ENCODE measurements at places on chromosomes 3 and 15.

GRCh38 chr3:8424281-8424680, 77.3 kb upstream of the LMCD1 start:
- DNase-seq, result no peak

- no peak for DNase-seq
Observed at GRCh38 chr15:67161412-67161811, 93.0 kb downstream of the AAGAB start.

DNA sequence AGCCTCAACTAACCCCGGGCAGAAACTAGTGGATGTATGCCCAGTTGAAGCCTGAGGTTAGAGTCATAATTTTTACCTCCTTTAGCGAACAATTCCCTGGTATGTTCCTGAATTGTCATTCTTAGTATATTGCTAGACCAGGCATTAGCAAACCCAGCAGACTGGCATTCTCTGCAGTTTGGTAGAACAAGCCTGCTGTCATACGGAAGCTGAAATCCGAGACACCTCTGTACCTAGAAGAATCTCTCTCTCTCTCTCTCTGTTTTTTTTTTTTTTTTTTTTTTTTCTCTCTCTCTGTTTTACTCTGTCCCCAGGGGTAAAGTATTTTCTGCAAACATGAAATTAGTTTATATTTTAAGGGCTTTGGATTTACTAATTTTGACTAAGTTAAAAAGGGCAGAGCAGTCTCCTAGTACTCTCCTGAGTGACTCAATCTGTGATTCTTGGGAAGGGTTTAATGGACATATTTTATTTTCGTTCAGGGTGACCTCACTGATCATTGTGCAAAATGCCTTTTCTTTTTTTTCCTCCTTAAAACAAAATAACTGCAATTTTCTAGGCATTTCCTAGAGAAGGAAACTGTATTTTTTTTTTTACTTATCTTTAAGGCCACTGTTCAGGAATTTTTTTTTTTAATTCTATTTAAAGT, 133.6 kb upstream of the ICE2 start:
- DNase-seq, result no peak

GRCh38 chr3:132753946-132754345, 31.7 kb upstream of the NPHP3 start:
- no peak for DNase-seq

DNA sequence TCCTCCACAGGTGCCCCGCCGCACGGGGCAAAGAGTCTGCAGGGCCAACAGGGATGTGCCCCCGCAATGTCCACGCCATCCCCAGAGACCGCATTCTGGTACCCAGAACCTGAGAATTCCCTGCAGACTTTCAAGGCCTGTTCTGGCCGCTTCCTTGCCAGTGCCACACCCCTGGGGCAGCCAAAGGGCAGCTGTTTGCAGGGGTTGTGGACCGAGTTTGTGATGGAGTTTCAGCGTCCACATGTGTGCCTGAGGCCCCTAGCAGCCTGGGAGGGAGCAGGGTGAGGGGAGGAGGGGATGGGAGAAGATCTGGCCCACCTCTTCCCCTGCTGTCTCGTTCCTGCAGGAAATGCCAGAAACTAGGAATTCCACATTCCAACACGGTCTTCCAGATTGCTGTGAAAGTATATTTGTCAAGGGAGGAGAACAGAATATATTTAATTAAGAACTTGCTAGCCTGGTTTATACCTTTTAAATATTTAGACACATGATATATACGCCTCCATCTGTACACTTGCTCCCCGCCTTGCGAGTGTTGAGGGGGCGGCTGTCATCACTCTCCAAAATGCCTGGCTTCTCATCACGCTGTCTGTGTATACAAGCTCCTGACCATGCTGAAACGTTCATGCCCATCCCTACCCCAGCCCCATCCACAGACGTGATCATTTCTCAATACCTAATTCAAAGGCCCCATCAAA, 31.1 kb upstream of the RASA2 start:
- no peak for DNase-seq

DNA sequence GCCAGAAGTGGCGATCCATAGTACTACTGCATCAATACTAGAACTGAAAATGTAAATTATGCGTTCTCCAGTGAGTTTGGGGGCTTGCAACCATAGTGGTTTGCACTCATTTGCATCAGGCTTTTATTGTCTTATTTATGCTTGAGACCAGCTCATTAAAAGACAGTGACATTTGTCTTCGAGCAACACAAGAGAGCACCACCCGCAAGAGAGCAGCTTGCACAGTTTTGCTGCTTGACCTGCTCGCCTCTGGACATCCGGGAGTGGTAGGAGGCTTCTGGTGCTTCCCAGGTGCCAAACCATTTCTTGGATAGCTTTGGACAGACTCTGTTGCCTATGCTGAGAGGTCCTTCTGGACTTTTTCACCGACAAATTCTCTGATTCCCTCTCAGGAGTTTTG, 294.6 kb downstream of the MEX3B start:
- DNase-seq, result no peak

- no peak for DNase-seq
Observed at GRCh38 chr3:140574375-140574774, 103.5 kb upstream of the TRIM42 start.

- DNase-seq, result no peak
Observed at GRCh38 chr15:70420948-70421482, 323.3 kb upstream of the TLE3 start.

GRCh38 chr3:101379658-101380376, 59.4 kb upstream of the IMPG2 start:
- no peak for DNase-seq

DNA sequence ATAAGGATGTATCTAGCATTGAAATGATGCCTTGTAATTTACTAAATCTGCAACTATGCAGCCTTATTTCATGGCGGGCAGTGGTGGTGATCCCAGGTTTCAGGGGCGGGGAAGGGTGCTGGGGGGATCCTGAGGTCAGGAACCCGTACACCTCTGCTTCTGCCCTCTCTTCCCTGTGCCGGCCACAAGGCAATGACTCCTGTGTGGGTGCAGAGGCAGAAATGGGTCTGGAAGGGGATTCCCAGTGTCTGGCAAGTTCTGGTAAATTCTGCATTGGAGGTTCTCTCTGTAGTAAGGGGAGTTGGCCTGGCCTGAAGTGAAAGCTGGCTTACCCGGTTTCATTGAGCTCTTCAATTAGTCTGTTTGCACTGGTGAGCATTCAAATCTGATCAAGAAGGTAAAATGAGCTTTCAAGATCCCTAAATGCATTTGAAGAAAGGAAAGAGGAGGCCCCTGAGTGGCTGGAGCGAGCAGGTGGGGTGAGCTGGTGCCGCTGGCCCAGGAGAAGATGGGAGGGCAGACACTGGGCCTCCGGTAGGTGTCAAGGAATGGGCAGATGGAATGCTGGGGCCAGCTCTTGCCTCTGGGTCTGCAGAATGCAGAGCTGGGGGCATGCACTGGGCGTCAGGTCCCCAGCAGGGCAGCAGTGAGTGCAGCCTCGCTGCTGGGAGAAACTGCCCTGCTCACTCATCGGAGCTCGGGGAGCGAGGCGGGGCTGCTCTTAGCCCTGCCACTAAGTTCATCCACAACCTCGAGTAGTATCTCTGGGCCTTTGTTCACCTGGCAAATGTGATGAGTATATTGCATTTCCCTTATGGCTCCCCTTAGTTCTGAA, 13.7 kb downstream of the NRROS start:
- DNase-seq, result no peak

- DNase-seq, result no peak
Observed at GRCh38 chr3:187286467-187287059, 5.0 kb downstream of the MASP1 start.

- no peak for DNase-seq
Observed at GRCh38 chr3:19598870-19599269, 335.1 kb downstream of the EFHB start.

- no peak for DNase-seq
Observed at GRCh38 chr3:76024640-76025039, 239.3 kb upstream of the ZNF717 start.

GRCh38 chr15:74783808-74784175, 1.9 kb downstream of the CSK start:
- no peak for DNase-seq

DNA sequence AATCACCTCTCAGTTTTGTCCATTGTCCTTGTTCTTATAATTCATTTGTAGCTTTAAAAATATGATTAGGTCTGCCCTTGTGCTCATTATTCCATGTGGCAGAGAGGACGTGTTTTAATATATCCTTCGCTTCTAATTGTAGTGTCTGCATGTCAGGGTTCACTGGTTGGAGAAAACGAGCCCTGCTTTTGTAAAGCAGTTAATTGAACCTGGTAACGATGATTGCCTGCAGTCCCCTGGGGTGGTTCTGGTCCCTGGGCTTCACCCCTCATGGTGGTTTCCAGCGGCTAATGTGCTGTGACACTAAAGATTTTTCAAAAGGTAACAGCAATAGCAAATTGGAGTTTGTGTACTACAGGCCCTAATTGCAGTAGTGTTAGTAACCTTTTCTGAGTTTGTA, 299.6 kb downstream of the CACNA2D3 start:
- no peak for DNase-seq

GRCh38 chr3:60574046-60574769, 677.0 kb downstream of the FHIT start:
- no peak for DNase-seq

GRCh38 chr15:90960298-90961091, 5.8 kb downstream of the RCCD1 start:
- no peak for DNase-seq

GRCh38 chr15:25724899-25725298, 138.2 kb downstream of the ATP10A start:
- no peak for DNase-seq

DNA sequence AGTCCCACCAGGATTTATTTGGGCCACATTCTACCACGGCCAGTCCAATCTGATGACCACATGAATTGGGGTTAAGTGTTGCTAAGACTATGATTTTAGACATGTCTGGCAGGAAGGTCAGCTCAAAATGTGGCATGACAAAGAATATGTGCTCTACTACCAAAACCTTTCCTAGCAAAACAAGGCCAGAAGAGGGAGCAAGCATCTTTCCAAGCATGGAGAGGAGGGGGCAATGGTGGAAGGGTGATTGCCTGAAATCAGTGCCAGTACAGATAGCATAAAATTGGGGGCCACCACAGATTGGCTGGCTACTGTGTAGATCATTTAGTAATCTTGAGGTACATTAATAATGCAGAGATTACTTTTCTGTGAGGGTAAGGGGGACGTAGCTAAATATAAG, 43.2 kb downstream of the TMEM39A start:
- no peak for DNase-seq

All from CMK (cell line).